Gastroesophageal sphincter (tissue), 4 donors: ENCODE measurements at places on chromosomes 12 and 14. TPM values are rescaled to one million over a fixed set of nuclear protein-coding genes. Genes with fewer than 3 reads are reported as not detected.
A peak's percentile ranks its signal among the peaks of the same experiment; 100 is the strongest.

TMEM63C gene
- total RNA-seq, result not detected

DYRK2 gene
- total RNA-seq, result 25.0 TPM

AMDHD1 gene
- total RNA-seq, result not detected

DNA sequence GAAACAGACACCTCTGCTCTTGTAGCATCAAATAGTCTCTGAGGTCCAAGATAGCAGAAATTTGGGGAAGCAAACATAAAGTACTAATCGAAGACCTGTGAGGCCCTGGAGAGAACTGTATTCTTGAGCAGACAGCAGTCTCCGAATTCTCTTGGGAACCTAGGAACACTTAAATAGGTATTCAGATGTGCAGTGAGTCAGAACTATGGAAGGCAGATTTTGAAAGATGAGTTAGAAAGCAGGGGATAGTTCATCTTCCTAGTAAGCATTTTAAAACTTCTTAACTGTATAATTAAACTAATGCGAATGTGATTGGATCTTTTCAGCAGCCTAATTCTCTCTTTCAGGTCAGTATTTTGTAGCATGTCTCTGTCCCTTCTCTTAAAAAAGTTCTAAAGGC lies 30.6 kb downstream of the NAA30 start:
- ATAC-seq, result no peak

RNASE3 gene
- total RNA-seq, result not detected

GRCh38 chr12:106776897-106777296 lies 2.4 kb downstream of the RIC8B start:
- no peak for ATAC-seq

DNA sequence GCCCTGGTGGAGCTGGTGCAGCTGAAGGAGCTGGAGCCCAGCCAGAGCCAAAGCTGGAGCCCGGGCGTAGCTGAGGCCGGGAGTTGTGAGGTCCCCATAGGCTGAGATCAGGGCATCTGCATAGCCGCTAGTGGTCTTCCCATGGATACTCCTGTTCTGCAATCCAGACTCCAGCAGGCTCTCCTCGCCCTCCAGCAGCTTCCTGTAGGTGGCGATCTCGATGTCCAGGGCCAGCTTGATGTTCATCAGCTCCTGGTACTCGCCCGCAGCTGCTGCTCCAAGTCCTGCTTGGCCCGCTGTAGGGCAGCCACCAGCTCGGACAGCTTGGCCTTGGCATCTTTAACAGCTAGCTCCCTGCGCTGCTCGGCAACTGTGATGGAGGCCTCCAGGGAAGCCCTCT lies 966.1 kb downstream of the FSCB start:
- ATAC-seq, result no peak

DNA sequence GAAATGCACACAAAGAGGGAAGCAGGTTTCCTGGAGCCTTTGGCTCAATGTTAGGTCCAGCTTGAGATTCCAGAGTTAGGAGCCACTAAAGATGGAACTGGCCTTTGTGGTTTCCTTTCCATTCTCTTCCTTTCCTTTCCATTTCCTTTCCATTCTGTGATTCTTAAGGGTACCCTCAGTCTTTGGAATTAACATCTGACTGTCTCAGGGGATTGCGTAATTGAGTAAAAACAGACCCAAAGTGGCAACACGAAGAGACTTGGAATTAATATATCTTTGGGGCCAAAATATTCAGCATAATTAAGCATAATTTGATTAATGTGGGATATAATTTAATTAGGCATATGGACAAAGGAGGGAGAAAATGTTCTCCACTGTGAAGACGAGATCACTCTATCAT lies 205.6 kb downstream of the CRADD start:
- no peak for ATAC-seq

GRCh38 chr12:70948236-70948975 lies 27.9 kb upstream of the PTPRR start:
- no peak for ATAC-seq

GRCh38 chr12:29301114-29301513 lies 79.9 kb downstream of the ERGIC2 start:
- ATAC-seq, result no peak

- ATAC-seq, result peak; percentile 48
Observed at GRCh38 chr14:94612580-94613554, 676 bp downstream of the SERPINA3 start.

GRCh38 chr12:39958377-39958776 lies 147.5 kb downstream of the SLC2A13 start:
- ATAC-seq, result no peak

DNA sequence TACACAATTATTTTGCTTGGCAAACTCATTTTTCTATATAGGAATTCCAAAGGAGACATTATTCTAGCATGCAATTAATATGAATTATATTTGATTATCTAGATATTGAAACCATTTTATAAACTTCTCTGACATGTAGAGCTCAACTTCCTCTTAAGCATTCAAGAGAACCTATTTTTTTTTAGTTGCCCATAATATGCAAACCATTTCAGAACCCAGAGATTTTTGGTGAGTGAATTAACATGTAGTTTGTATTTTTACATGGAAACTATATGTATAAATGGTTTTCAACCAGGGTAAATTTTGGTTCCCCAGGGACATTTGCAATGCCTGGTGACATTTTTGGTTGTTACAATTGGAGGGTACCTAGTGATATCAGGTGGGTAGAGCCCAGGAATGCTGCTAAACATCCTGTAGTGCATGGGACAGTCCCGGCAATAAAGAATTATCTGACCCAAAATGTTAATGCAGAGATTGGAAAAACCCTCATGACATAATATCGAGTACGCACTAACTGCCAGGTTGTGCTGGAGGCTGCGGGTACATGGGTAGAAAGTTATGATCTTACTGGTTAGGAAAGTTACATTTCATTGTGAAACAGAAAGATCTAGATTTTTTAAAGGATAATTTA lies 338.9 kb upstream of the GARIN2 start:
- no peak for ATAC-seq

DNA sequence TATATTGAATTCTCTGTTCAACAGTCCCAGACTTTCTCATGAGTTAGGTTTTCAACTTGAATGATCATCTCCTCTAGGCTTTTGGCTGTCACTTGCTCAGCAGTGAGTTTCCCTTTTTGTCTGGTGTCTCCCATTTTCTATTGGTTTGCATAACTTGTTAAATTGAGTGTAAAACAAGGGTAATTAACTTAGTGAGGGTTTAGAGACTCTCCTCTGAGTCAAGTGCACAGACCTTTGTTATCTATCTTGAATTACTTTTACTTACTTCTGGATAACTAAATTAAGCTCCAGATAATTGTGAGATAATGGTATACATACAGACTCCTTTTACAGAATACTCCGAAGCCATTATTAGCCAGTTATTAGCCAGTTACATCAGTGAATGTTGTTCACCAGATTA lies 22.0 kb downstream of the MLXIP start:
- no peak for ATAC-seq

GRCh38 chr12:2136901-2137300 lies 84.1 kb downstream of the CACNA1C start:
- no peak for ATAC-seq

DNA sequence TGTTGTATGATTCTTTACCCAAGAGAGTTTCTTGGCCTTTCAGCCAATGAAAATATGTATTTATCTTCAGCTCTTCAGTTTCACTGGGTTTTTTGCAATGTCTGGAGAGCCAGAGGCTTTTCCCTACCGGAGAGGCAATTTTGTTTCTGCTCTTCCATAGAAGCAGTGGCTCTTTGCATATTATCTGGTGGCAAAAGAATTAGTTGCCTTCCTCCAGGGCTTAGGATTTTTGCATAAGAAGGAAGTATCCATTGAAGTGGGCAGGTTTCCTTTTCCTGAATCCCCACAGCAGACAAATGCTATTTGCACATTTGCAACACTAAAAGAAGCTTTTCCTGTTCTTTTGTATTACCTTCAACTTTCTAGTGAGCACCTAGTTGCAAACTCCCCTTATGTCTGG lies 75.2 kb downstream of the NTS start:
- no peak for ATAC-seq

ISCA2 gene
- total RNA-seq, result 10.6 TPM

DNA sequence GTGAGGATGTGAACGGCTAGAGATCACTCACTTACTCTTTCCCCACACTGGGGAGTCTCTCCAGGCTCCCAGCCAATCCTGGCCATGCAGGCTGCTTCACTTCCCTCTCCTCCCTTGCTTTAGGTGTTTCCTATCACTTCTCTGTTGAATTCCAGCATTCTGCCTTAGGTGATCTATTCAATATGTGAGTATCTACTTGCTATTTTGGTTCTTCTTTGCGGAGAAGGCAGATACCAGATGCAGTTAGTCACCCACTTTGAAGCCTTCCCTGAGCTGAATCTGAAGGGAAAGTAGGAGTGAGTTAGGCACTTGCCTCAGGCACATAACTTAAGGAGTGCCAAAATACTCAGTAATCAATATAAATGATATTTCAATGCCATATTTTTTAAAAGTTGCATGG lies 36.0 kb upstream of the FAR2 start:
- ATAC-seq, result no peak

FAM186B gene
- 0.69 TPM for total RNA-seq

DNA sequence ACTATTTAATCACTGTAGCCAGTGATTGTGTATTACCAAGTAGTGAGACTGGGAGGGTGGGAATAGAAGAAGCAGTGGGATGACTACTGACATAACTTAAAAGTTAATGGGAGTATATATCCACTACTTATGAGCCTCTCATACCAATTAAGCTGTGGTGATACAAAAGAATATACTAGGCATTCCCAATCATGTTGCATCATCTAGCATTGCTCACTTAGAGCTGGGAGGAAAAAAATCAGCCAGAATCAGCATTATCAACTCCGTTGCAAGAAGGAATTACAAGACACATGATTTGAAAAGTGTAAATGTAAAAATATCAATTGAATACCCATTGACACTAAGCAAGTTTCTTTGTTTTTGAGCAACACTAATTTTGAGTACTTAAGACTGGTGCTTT lies 745 bp upstream of the PPP1R36 start:
- ATAC-seq, result no peak

DNA sequence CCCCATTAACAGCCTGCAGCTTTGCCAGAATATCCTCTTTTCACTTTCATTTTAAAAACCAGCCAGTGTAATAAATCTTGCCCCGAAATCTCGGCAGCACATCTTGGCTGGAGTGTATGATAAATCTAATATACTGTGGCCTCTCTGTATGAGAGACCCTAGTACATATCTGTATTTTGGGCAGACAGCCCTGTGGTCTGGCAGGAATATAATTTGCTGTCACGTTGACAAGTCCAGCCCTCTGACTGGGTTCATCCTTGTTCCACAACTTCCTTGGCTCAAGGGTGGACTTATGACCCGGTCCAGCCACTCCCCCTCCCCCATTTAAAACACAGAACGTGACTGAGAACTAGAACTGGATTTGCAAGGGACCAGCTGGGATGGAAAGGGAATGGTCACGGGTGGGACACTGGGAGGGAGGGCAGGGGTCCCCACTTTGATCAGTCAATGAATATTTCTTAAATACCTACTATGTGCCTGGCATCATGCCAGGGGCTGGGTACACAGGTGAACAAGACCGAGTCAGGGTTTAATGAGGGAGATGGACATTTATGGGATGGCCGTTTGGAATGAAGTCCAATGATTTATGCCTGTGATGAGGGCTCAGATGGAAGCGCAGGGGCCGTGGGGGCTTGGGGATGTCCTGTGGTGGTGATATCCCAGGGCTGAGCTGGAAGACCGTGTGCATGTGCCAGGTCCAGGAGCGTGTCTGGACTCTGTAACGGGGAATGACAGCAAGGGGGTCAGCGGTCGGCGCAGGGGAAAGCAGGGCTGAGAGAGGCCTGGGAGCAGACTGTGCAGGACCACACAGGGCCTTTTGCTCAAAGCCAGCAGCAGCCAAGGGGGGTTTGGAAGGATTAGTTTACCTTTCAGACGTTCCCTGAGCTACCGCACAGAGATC lies 190.5 kb downstream of the PHETA1 start:
- no peak for ATAC-seq

GRCh38 chr14:103385929-103386712 lies 906 bp downstream of the MARK3 start:
- ATAC-seq, result no peak

GRCh38 chr14:90605430-90605829 lies 208.6 kb downstream of the CALM1 start:
- no peak for ATAC-seq

RDH12 gene
- not detected for total RNA-seq

DNA sequence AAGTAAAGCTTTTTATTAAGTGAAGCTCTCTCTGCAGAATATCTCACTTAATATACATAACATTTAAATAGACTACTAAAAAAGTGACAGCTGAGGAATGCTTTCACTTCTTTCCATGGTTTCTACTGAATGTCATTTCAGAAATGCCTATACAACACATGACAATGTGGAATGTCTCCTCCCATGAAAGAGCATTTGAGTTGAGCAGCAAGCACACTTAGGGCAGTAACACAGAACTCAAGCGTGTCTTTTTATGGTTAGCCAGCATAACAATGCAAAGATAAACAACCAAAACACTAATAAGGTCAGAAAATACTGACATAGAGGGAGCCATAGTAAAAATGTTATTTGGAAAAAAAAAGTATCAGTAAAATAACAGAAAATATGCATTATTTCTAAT lies 9.4 kb downstream of the PPP1R12A start:
- ATAC-seq, result no peak

IKBIP gene
- total RNA-seq, result 12.0 TPM

DNA sequence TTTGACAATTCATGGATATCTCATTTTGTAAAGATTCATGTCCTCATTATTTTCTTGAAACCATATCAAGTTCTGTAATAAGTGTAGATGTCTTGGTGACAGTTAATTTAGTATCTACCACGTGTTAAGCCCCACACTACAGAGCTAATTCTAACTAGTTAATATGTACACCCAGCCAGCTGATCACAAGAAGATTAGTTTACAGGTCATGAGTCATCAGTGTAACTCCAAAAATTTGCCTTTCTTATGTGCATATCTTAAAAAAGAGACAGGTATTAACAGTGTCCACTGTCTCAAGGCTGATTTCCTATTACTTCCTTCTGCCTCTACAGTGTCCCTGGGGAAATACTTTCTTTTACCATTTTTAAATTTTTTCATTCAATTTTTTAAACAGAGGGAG lies 13.3 kb upstream of the YBX3 start:
- no peak for ATAC-seq

- no peak for ATAC-seq
Observed at GRCh38 chr12:51085757-51086156, 2.4 kb upstream of the CSRNP2 start.
